ENCODE measurements at places on chromosomes 7 and 10.
A peak's percentile ranks its signal among the peaks of the same experiment; 100 is the strongest.

- H3K27me3 ChIP-seq: no peaks in the 10 kb centered on the region
- H3K4me3 ChIP-seq: no peak overlapping the region
- H3K4me1 ChIP-seq: peaks cover 9% of the 10 kb centered on the region
- no peaks in the 10 kb centered on the region for H3K36me3 ChIP-seq
- DNase-seq: no peak
Measured at GRCh38 chr10:29667191-29667590, 32.4 kb upstream of the SVIL start.

GRCh38 chr10:11449761-11450160, 161.7 kb downstream of the USP6NL start:
- no peak overlapping the region for H3K4me3 ChIP-seq
- DNase-seq: peak; percentile 45
- peaks cover 39% of the 10 kb centered on the region for H3K27me3 ChIP-seq
- no peaks in the 10 kb centered on the region for H3K36me3 ChIP-seq
- no peak overlapping the region for H3K27ac ChIP-seq
- peaks cover 3% of the 10 kb centered on the region for H3K4me1 ChIP-seq

DNA sequence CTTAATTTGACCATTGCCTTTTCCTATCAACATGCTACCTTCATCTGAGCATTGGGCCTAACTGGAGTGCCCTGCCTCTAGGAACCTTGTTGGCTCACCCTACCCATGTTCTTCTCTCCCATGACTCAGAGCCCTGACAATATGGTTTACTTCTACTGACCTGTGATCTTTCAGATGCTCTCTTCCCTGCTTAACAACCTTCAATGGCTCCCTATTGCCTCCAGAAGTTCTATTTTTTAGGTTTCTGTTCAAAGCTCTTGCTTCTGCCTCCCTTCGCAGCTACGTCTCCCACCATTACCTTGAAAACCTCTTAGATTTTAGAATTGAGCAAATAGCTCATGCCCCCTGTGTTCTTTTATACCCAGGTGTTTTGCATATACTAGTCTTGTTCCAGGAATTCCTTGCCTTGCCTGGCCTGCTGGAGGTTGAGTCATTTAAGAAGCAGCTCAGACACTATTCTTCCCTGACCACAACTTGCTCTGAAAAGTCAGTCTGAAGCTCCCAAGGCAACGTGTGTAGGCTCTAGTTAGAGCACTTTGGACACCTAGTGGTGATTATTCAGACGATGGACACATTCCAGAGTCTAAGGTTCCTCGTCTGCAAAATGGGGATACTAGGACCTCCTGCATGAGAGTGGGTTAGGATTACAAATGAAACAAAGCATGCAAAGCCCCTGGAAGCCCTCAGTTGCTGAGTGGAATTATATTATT, 64.4 kb upstream of the EMX2 start:
- peaks cover 12% of the 10 kb centered on the region for H3K4me1 ChIP-seq
- no peak for DNase-seq
- H3K36me3 ChIP-seq: no peaks in the 10 kb centered on the region
- H3K4me3 ChIP-seq: no peak overlapping the region
- peak overlapping the region; percentile 57 for H3K27ac ChIP-seq

DNA sequence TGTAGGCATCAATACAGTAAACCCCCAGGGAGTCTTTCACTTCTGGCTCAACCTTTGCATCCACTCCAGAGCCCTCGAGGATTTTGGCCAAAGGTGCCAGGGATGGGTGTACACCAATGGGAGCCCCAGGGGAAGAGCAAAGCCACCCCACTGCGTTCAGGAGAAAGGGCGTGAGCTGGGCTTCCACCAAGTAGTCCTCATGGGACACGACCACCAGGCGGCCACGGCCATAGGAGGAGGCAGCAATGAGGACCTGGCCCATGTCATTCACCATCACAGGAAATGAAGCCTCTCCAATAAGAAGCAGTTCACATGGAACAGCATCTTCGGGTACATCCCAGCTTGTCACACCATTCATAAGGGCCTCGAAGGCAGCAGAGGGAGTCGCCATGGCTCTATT, 25.8 kb downstream of the TCAF1 start:
- no peak overlapping the region for H3K27ac ChIP-seq
- DNase-seq: no peak
- no peak overlapping the region for H3K4me3 ChIP-seq
- H3K4me1 ChIP-seq: no peaks in the 10 kb centered on the region
- peaks cover 16% of the 10 kb centered on the region for H3K36me3 ChIP-seq
- no peaks in the 10 kb centered on the region for H3K27me3 ChIP-seq

GRCh38 chr7:129218514-129219062, 6.2 kb upstream of the AHCYL2 start:
- H3K27me3 ChIP-seq: no peaks in the 10 kb centered on the region
- H3K4me3 ChIP-seq: no peak overlapping the region
- no peak overlapping the region for H3K27ac ChIP-seq
- peak; percentile 89 for DNase-seq

GRCh38 chr10:124912101-124912886, 29.6 kb upstream of the ZRANB1 start:
- H3K27ac ChIP-seq: peak overlapping the region; percentile 26
- H3K4me3 ChIP-seq: no peak overlapping the region
- no peaks in the 10 kb centered on the region for H3K27me3 ChIP-seq
- peaks cover 11% of the 10 kb centered on the region for H3K4me1 ChIP-seq

- H3K4me3 ChIP-seq: no peak overlapping the region
- no peaks in the 10 kb centered on the region for H3K36me3 ChIP-seq
- H3K4me1 ChIP-seq: no peaks in the 10 kb centered on the region
- no peaks in the 10 kb centered on the region for H3K27me3 ChIP-seq
- no peak overlapping the region for H3K27ac ChIP-seq
- no peak for DNase-seq
Measured at GRCh38 chr10:105538874-105539273, 897.8 kb downstream of the SORCS3 start.

GRCh38 chr10:130834170-130834569, 477.4 kb downstream of the TCERG1L start:
- H3K4me1 ChIP-seq: no peaks in the 10 kb centered on the region
- no peak for DNase-seq
- H3K27ac ChIP-seq: no peak overlapping the region
- no peaks in the 10 kb centered on the region for H3K27me3 ChIP-seq

DNA sequence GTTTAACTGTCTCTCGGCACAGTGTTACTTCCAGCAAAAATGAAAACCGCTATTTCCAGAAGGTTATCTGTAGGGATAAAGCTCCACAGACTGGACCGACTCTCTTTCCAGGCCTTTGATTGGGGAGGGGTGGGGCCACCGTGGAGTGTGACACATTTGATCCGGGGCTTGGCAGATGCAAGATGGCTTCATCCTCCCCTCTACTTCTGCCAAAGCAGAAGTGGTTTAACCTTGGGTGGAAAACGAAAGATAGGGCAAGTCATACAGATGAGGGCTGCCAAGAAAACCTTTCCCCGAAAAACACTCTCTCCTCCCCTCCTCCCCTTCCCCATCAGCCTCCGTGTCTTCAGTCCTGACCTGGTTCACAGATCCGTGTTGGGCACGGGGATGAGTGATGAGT, 139.7 kb upstream of the SH2B2 start:
- no peak overlapping the region for H3K4me3 ChIP-seq
- no peaks in the 10 kb centered on the region for H3K27me3 ChIP-seq
- DNase-seq: no peak
- no peaks in the 10 kb centered on the region for H3K36me3 ChIP-seq
- no peak overlapping the region for H3K27ac ChIP-seq
- no peaks in the 10 kb centered on the region for H3K4me1 ChIP-seq

DNA sequence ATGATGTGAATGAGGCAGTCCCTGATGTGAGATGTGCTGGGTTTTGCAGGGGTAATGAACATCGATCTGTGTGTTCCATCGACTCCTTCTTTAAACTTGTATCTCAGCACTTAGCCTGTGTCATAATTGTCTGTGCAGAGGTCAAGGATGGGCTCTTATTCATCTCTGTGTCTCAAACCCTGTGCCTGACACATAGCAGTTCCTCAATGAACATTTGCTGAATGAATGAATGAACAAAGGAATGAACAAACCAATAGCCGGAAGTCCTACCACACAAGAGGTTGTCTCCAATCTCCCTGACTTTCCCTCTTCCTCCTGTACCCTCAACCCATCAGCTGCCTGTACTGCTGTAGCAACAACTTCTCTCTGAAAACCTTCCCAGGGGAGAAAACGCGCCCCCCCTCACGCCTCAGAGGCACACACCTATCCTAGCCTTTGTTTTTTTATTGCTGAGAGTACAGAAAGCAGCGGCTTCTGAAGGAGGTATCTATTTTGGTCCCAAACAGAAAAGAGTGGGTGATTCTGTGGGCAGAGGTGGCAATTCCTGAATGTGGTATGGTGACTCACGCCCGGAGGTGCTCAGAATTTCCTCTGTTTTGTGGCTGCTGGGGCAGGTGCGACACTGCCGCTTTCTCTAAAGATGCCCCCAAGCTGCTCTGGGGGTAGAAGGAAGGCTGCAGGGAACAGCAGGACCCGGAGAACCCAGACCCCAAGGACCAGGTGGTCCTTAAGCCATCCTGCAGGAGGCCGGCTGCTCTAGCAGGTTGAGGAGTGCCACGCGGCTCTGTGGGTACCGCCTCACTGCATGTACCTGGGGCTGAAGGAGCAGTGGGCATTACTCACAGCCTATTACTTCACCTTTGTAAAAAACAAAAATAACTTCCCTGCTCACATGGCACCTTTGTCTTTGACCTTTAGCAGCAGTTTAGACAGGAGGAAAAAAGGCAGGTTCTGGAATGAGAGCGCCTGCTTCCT, 9.6 kb downstream of the IL2RA start:
- H3K4me3 ChIP-seq: no peak overlapping the region
- H3K27ac ChIP-seq: no peak overlapping the region
- peaks cover 24% of the 10 kb centered on the region for H3K4me1 ChIP-seq
- DNase-seq: no peak
- no peaks in the 10 kb centered on the region for H3K27me3 ChIP-seq
- H3K36me3 ChIP-seq: no peaks in the 10 kb centered on the region

DNA sequence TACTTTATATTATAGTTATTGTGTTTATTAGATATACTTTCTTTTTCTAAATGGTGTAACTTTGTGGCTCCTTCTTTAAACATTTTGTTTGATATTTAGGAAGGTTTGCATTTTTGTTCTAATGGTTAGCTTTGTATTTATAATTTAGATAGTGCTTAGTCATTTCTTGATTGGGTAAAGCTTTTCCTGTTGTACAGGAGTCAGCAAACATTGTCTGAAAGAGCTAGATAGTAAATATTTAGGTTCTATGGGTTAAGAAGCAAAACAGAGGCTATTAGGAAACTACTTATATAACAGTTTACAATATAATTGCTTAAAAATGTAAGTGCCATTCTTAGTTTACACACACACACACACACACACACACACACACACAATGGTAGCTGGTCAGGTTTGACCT, 70.6 kb upstream of the CCDC6 start:
- no peak for DNase-seq
- no peaks in the 10 kb centered on the region for H3K36me3 ChIP-seq
- H3K4me1 ChIP-seq: peaks cover 2% of the 10 kb centered on the region
- H3K4me3 ChIP-seq: no peak overlapping the region
- H3K27me3 ChIP-seq: no peaks in the 10 kb centered on the region

- no peaks in the 10 kb centered on the region for H3K27me3 ChIP-seq
- peaks cover 7% of the 10 kb centered on the region for H3K4me1 ChIP-seq
- DNase-seq: no peak
- H3K27ac ChIP-seq: no peak overlapping the region
- no peak overlapping the region for H3K4me3 ChIP-seq
Measured at GRCh38 chr7:11191574-11192220, 218.0 kb downstream of the PHF14 start.

- no peak for DNase-seq
- H3K4me3 ChIP-seq: no peak overlapping the region
- H3K27ac ChIP-seq: no peak overlapping the region
- H3K4me1 ChIP-seq: peaks cover 33% of the 10 kb centered on the region
- H3K27me3 ChIP-seq: no peaks in the 10 kb centered on the region
Measured at GRCh38 chr10:97553575-97554031, 19.0 kb upstream of the ANKRD2 start.

DNA sequence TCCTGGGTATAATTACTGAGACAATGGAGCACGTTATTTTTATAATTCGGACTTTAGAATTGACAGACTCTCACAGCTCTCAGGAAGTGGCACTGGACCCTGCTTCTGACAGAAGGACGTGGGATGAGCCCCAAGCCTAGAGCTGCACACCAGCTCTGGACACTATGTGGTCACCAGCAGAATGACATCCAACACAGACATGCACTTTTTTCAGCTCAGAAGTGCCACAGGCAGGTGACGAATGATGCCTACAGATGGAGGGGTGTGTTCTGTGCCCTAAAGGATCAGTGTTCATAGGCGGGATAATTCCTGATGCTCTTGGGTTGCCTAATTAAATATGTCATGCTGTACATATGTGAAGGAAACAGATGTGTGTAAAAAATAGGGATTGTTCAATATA, 87.9 kb downstream of the VIPR2 start:
- no peak overlapping the region for H3K4me3 ChIP-seq
- H3K27ac ChIP-seq: no peak overlapping the region
- DNase-seq: no peak
- H3K27me3 ChIP-seq: peaks cover 1% of the 10 kb centered on the region
- H3K4me1 ChIP-seq: no peaks in the 10 kb centered on the region

DNA sequence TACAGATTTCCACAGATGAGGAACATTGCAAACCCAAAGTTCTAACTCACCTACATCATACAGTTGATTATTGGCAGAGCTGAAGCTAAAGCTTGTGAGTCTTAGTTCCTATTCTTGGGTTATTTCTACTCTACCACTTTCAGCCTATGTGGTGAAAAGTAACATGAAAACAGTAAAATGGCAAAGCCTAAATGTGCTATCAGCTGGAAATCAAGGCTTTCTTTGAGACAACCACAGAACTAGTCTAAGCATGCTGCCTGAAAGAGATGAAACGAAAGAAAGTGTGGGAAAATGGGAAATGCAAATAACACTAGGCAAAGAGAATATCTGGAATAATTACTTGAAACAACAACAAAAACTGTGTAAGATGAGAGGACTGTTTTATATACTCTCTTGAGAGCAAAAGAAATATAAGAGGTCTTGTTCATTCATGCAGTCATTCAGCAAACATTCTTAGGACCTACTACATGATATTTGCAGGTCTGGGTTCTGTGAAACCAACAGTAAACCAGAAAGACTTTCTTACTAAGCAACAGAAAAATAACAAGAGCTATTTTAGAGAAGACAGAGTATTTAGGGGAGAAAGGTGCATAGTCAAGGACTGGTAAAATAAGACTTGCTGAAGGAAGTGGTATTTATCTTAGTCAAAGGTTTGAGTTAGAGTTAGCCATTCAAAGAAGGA, 437.1 kb downstream of the HTR7 start:
- no peaks in the 10 kb centered on the region for H3K4me1 ChIP-seq
- H3K27ac ChIP-seq: no peak overlapping the region
- H3K36me3 ChIP-seq: no peaks in the 10 kb centered on the region
- H3K4me3 ChIP-seq: no peak overlapping the region
- DNase-seq: no peak

- peak overlapping the region; percentile 33 for H3K27ac ChIP-seq
- H3K36me3 ChIP-seq: no peaks in the 10 kb centered on the region
Measured at GRCh38 chr10:110069502-110069982, 61.8 kb downstream of the ADD3 start.

- peaks cover 3% of the 10 kb centered on the region for H3K4me1 ChIP-seq
- H3K27ac ChIP-seq: no peak overlapping the region
- no peaks in the 10 kb centered on the region for H3K36me3 ChIP-seq
- no peak for DNase-seq
- H3K4me3 ChIP-seq: no peak overlapping the region
- no peaks in the 10 kb centered on the region for H3K27me3 ChIP-seq
Measured at GRCh38 chr10:16886031-16886430, 68.8 kb upstream of the RSU1 start.

- H3K4me1 ChIP-seq: no peaks in the 10 kb centered on the region
- H3K4me3 ChIP-seq: no peak overlapping the region
- no peaks in the 10 kb centered on the region for H3K36me3 ChIP-seq
- H3K27me3 ChIP-seq: no peaks in the 10 kb centered on the region
- DNase-seq: no peak
Measured at GRCh38 chr10:100140070-100140469, 45.8 kb downstream of the ERLIN1 start.
